ENCODE measurements at places on chromosomes 12 and 14. TPM values are rescaled to one million over a fixed set of nuclear protein-coding genes. Genes with fewer than 3 reads are reported as not detected.
A peak's percentile ranks its signal among the peaks of the same experiment; 100 is the strongest.

DNA sequence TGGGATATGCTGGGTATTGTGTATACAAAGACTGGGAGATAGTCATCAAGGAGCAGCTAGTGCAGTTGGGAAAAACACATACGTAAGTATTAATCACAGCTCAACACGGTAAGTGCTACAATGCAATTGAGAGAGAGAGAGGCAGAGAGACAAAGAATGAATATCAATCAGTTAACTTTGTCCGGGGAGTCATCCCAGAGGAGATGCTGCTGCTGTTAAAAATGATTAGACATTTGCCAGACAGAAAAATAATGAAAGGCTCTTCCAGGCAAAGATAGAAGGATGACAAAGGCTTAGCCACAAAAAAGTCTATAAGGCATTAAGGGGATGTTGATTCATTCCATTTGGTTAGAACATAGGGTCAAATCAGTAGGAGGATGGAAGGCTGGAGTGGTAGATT is 45.1 kb downstream of the AKAP6 start:
- DNase-seq = no peak

Gene RASSF9
- polyA plus RNA-seq = not detected

GRCh38 chr12:45582986-45583659 is 146.4 kb upstream of the ARID2 start:
- DNase-seq = no peak

- no peak for DNase-seq
Measured at GRCh38 chr14:79578470-79578869, 632.8 kb downstream of the DIO2 start.

Gene PUS7L
- 13.5 TPM for polyA plus RNA-seq

Gene SYNDIG1L
- not detected for polyA plus RNA-seq

Gene RPL36AL
- 699 TPM for polyA plus RNA-seq

DNA sequence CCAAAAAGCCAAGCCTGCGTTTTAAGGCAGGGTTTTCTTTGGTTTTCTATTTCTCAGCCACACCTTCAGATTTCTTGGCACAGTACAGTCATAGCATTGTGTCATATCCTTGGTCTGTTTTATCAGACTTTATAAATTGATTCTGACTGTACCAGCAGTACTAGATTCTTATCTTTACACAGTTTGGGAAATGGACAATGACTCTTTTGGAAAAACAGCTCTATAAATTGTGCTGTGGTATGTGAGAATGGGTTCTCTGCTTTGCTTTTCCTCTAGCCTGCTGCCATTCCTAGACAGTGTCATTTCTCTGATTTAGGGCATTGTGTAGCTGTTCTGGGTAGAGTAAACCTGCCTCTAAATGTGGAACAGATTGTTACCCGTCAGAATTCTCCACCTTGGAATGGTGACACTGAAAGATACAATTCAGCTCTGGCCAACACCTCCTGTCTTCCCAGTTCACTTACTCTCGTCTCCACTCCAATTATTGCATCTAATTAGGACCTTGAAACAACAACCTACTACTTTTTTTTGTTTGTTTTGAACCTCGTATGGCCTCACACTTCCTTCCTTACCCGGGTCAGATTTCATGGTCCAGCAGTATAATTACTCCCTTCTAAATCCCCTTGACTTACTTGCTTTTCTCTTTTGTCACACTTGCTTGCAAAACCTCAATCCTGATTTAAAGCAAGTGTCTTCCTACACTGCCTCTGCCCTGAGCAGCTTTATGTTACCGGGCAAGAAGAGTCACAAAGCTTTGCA is 226.3 kb downstream of the ERC1 start:
- DNase-seq = no peak

DNA sequence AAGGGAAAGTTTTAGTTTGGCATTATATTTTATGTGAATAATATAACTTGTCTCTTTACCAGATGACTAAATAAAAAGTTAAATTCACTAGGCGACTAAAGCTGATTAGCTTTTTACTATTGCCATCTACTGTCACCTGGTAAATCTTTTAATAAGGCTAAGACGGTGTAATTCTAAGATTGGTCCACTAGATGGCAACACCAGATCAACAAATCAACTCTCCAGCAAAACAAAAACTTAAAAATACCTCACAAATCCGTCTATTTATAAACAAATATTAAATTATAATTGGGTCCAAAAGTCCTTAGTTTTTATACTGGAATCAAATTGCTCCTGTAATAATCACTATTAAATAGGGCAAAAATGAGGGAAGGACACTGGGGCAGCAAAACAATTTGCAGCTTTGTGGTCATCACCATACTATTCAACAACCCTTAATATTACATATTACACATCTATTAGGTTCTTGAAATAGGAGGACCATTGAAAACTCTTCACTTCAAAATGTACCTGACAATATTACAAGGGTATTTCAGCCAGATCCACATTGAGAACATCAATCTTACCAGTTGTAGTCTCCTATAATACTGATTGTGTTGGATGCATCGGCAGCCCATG is 47.9 kb downstream of the GALC start:
- peak; percentile 52 for DNase-seq

Gene SVOP
- not detected for polyA plus RNA-seq

Gene CLEC12A
- 2.9 TPM for polyA plus RNA-seq

Gene TNFAIP2
- 0.20 TPM for polyA plus RNA-seq

Gene PDE3A
- not detected for polyA plus RNA-seq

DNA sequence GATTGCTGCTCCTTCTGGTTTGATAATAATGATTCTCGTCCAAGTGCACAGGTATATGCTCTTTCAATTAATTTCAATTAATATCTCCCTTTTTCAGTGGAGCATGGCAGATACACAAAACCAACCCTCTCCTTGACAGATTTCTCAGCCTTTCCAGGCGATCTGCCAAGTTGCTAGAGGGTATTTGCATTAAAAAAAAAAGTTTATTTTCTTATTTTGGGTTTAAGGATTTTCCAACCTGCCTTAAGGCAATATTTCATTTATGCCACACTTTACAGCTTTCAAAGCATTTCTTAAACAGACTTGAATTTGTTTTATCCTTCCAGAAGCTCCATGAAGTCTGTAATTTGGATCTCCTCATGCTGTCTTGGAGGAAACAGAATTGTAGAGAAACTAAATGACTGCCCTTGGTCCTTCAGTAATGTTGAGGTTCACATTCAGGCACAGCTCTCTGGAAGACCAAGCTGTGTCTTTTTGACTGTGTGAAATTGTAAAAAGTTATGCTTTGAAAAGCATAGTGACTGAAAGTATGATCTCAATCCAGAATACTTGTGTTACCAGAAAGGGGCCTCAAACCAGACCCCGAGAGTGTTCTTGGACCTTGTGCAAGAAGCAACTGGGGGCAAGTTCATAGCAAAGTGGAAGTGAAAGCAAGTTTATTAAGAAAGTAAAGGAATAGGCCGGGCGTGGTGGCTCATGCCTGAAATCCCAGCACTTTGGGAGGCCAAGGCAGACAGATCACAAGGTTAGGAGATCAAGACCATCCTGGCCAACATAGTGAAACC is 2.3 kb downstream of the DGLUCY start:
- DNase-seq = peak; percentile 21

Gene LMNTD1
- polyA plus RNA-seq = not detected

Gene FOXN4
- polyA plus RNA-seq = not detected

GRCh38 chr12:52645982-52646381 is 6.0 kb downstream of the KRT2 start:
- DNase-seq = no peak

Gene DDX54
- 34.2 TPM for polyA plus RNA-seq

Gene SUSD6
- 13.0 TPM for polyA plus RNA-seq

DNA sequence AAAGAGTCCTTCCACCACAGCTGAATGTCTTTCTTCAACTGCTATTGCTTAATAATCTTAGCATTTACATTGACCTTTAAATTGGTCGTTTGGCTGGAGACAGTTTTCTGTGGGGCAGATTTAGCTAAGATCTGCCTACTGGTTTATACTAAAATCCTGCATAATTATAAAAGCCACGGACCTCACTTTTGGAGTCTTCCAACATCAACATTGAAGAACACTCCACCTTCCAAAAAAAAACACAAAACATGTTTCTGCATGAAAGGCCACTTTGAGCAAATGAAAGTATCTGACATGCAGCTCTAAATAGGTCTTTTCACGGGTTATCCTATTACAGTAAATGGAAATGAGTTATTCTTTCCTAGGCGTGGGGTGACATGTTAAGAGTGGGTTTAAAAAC is 57.0 kb upstream of the KRR1 start:
- no peak for DNase-seq

Gene SPTLC2
- 32.3 TPM for polyA plus RNA-seq

DNA sequence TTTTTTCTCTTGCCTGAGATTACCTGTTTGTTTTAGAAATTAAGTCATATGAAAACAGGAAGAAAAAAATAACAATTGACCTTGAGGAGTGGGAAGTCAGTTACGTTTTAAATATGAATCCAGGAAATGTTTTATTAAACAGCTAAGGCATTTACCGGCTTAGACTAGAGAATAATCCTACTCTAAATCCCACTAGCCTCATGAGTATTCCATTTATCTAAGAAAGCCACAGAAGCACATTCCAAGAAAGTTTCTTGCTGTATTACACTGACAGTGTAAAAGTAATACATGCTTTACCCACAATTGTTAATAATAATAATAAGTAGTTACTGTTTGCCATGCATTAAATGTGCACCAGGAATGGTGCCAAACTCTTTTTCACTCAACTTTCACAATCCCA is 90.9 kb downstream of the BMP4 start:
- DNase-seq = no peak

Data from immature natural killer cell (primary cell).